Progenitor cell of endocrine pancreas (in vitro differentiated cells): ENCODE measurements at places on chromosomes 11 and 22.
A peak's percentile ranks its signal among the peaks of the same experiment; 100 is the strongest.

DNA sequence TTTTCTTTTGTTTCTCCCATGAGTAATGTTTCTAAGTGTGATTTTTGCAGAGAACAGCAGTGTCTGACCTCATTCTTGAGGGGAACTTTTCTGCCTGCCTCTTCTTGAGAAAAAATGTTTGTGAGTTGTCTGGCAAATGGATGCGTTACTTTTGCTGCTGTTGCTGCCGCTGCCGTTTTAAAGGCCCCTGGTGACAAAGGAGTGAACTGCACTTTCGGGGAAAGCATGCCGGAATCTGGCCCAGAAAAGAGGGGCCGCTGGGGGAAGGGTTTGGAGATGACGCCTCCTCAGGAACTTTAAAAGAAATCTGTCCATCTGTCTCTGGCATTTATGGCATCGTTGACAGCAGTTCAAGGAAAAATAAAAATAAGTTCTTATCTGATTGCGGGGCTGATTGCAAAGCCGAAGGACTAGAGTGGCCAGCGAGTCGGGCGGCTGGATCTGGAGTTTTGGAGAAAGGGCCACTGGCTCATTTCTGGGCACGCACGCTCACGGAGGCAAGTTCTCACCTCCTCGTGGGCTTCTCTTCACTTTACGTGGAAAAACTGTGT lies 16.5 kb downstream of the ZBTB16 start:
- DNase-seq: peak; percentile 37

DNA sequence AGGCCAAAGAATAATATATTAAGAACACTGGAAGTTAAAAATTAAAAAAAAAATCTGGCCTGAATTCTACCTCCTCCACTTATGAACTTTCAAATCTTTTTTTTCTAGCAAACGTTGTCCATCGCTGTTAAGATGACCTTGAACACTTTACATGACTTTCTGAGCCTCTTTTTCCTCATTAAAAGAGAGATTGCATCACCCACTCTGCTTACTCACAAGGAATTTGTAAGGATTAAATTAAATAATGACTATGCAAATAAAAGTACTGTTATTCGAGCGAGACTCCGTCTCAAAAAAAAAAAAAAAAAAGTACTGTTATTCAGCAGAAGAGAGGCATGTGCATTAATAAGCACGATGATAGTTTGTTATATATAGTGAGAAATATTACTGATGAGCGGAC lies 285.1 kb upstream of the CCDC90B start:
- no peak for DNase-seq

GRCh38 chr11:66142370-66143263 lies 72.5 kb downstream of the PACS1 start:
- no peak for DNase-seq

- DNase-seq: no peak
Observed at GRCh38 chr11:108035690-108036089, 27.0 kb downstream of the CUL5 start.

- DNase-seq: no peak
Observed at GRCh38 chr11:115452241-115452640, 52.0 kb downstream of the CADM1 start.

DNA sequence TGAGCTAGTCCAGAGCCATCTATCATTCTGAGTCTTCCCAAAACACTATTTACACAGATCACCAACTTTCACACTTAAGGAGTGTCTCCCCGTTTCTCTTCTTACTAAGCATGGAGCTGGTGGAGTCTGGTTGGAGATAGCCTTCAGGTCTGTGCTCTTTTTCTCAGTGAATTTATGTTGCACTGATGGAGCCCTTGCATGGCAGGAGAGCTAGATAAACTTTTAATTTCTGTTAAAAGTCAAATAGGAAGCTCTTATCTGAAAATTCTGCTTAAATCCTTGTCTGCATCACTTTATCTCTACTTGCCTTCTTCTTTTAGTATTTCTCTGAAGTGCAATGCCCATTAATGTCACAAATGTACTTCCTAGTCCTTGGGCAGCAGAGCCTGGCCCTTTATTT lies 63.4 kb downstream of the ST3GAL4 start:
- no peak for DNase-seq

DNA sequence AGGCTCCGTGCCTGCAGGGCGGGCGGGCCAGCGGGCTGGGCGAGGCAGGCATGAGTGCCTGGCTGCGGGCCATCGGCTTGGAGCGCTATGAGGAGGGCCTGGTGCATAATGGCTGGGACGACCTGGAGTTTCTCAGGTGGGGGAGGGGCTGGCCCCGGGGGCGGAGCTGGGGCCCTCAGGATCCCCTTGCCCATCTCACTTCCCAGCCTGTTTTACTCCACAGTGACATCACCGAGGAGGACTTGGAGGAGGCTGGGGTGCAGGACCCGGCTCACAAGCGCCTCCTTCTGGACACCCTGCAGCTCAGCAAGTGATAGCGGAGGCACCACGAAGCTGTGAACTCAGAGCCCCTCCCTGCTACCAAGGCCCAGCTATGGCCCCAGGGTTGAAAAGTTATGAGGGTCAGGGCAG lies 5.9 kb downstream of the PHOX2A start:
- peak; percentile 64 for DNase-seq

DNA sequence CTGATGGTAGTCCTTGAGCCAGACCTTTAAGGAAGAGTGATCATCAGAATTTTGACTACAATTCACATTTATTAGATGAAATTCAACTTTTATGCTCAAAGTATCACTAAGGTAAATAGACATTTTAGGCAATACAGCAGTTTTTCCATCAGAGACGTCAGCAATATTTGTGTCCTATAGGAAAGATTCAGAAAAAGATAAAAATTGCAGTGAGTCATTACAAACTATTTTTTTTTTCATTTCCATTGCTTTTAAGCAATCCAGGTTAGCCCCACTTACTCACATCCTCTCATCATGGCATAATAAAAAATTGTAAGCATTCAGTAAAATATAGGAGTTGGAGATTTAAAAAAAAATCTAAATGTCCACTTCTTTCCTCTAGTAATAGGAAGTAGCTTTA lies 46.9 kb downstream of the MSANTD4 start:
- DNase-seq: no peak
